Forelimb muscle (tissue), 1 donor: ENCODE measurements at places on chromosomes 12 and 14. TPM values are rescaled to one million over a fixed set of nuclear protein-coding genes. Genes with fewer than 3 reads are reported as not detected.

- no peak for DNase-seq
Measured at GRCh38 chr12:123021688-123022604, 41.5 kb downstream of the ARL6IP4 start.

- DNase-seq = no peak
Measured at GRCh38 chr14:37512173-37512572, 82.9 kb downstream of the FOXA1 start.

- no peak for DNase-seq
Measured at GRCh38 chr14:101065696-101066694, 162.5 kb upstream of the RTL1 start.

DNA sequence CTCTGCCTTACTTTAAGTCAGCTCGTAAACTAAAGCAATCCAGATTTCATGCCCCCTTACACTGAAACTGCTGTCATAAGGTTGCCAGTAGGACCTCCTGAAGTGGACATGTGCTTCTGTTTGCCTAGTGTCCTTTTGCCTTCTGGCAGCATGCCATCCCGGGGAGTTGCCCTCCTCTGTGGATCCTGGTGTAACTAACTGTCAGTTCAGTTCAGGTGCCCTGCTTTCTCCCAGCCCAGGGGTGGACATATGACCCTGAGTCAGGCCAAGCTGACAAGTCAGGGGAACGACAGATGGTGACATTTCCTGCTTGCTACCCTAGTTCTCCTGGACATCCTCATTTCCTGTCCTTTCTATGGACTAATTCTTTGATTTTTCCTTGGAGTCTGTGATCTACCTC is 25.6 kb downstream of the AKAP6 start:
- no peak for DNase-seq

- DNase-seq = no peak
Measured at GRCh38 chr14:103552011-103552845, 10.2 kb downstream of the BAG5 start.

BMAL2 gene
- polyA plus RNA-seq = 1.4 TPM
